Cerebellar cortex (tissue), 1 donor: ENCODE measurements at places on chromosomes 1 and 21.
A peak's percentile ranks its signal among the peaks of the same experiment; 100 is the strongest.

GRCh38 chr1:12617511-12617900, 504 bp downstream of the DHRS3 start:
- no peak for DNase-seq

- no peak for DNase-seq
Observed at GRCh38 chr1:21206117-21206516, 29.4 kb upstream of the EIF4G3 start.

GRCh38 chr1:20480951-20481617, 4.9 kb downstream of the CAMK2N1 start:
- DNase-seq = no peak

DNA sequence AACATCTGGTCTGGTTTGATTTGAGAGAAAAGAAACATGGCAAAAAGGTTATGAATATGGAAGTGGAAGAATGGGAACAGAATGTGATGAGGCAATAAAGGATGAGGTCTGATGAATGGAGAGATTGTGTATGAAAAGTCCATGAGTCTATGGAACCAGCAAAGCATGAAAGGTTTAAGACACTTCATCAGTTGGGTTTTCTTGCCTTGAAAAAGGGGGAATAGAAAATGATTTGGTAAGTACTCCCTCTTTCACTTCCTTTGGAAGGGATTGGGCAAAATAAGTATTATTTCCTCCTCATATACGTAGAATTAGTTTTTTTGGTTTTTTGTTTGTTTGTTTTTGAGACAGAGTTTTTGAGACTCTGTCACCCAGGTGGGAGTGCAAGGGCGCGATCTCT, 155.8 kb downstream of the TRIM33 start:
- no peak for DNase-seq

DNA sequence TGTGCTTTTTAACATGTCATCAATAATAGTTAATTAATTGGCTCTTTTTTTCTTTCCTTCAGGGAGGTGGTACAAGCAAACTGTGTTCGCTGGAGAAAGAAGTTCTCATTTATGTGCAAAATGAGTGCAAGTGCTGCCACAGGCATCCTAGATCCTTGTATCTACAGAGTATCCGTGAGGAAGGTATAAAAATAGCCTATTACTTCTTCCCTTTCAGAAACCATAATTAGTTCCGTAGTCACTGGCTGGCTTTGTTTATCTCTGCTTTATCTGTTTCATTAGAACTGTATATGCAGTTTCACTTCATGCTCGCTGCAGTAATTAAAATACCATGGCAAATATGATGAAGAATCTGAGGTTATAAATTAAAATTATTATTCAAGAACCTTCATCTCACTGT, 40.6 kb downstream of the EEIG2 start:
- no peak for DNase-seq

DNA sequence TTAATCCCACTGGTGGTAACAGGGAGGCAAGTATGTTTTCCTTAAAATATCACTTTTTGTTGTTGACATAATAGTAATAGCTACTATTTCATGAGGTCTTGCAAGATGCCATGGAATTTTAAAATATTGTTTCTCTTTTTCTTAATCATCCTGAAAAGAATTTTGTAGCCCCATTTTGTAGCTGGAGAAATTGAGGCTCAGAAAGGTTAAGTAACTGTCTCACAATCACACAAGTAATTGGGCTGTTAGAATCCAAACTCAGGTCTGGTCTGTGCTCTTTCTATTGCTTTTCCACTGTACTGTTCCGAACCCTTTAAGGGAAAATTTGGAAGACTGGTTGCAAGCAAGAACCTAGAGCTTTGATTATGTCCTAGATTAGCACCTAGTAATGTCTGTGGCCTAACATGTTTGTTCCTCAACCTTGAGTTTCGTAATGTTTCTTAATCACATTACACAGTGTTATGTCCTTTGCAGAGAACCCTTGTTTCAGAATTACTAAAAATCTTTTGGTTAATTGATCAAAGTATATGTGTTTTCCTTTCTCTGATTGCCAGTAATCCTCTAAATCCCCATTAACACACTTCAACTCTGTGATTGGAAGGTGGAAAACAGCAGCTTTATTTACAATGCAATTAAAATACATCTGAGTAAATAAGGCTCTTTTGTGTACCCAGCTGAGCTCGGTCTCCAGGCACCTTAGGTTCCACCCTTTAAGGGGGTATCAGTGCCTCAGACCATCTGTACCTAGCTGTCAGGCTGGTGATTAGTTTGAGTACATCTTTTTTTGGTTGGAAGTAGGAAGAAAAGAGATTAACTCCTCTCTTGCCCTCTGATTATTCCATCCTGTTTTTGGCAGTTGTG, 10.4 kb downstream of the LRRC42 start:
- no peak for DNase-seq

DNA sequence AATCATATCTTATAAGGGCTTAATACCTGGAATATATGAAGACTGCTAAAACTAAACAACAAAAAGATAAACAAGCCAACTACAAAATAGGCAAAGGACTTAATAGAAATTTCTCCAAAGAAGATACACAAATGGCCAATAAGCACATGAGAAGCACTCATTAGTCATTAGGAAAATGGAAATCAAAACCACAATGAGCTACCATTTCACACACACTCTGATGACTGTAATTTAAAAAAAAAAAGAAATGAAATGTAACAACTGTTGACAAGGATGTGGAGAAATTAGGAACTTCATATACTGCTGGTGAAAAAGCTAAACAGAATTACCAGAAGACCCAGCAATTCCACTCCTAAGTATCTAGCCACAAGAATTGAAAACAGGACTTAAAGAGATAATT, 374.2 kb upstream of the ZP4 start:
- no peak for DNase-seq

- DNase-seq = no peak
Observed at GRCh38 chr1:167654975-167655575, 25.0 kb downstream of the RCSD1 start.

- DNase-seq = no peak
Observed at GRCh38 chr1:210098356-210098755, 134.2 kb upstream of the SERTAD4 start.

- DNase-seq = no peak
Observed at GRCh38 chr1:53153752-53154151, 11.3 kb upstream of the SLC1A7 start.

DNA sequence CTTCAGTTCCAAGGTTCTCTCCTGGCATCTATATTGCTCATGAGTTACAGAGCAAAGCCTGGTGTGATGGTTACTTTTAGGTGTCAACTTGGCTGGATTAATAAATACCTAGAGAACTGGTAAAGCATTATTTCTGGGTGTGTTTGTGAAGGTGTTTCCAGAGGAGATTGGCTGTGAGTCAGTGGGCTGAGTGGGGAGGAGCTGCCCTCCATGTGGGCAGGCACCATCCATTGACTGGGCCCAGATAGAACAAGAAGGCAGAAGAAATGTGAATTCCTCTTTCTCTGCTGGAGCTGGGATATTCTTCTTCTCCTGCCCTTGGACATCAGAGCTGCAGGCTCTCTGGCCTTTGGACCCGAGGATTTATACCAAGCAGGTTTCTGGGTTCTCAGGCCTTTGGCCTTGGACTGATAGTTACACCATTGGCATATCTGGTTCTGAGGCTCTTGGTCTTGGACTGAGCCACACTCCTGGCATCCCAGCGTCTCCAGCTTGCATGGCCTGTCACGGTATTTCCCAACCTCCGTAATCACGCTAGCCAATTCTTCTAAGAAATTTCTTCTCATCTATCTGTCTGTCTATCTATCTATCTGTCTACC, 44.5 kb downstream of the B3GALT5 start:
- no peak for DNase-seq

DNA sequence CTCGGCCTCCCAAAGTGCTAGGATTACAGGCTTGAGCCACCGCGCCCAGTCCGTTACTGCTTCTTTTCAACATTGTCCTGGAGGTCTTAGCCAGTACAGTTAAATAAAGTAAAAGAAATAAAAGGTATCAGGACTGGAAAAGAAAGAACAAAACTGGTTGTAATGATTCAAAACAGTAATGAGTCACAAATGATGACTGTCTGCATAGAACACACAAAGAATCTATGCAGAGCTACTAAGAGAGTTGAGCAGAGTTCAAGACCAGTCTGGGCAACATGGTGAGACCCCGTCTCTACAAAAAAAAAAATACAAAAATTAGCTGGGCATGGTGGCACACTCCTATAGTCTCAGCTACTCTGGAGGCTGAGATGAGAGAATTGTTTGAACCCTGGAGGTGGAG, 23.4 kb downstream of the BCAR3 start:
- no peak for DNase-seq

DNA sequence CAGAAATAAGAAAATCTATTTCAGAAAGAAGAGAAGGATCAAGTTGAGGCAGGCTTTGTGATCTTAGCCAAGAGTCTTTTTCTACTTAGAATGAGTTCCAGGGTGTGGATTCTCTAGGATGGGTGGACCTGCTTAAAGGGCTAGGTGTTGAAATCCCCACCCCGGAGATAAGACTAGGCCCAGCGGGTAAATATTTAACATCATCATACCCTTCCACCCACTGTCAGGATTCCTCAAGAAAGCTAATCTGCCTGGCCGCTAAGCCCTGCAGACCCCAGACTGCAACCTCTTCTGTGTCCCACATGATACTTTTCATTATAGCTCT, 5.8 kb downstream of the IGSF9 start:
- DNase-seq = no peak

GRCh38 chr1:215082532-215083382, at the start of gene KCNK2:
Gene KCNK2 (plus strand): TSS chr1:215082737. CDS start chr1:215083386, 649 bp downstream.
- no peak for DNase-seq

DNA sequence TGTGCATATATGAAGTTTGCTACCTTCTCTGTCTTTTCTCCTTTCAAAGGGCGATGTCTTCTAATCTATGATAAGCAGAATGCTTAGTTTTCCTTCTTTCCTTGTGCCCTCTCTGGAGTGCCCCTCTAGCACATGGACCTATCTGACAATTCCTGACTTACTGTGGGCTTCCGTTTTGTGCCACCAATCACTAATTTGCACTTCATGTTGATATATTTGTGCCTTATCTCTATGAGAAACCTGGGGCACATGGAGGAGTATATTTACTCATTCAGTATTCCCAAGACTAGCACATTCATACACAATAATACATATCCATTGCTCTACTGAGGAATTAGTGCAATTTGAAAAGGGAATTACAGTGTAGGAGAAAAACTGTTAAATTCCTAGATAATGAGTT, 197.7 kb downstream of the CTH start:
- DNase-seq = no peak

GRCh38 chr1:74396933-74397332, 115.5 kb downstream of the LRRC53 start:
- DNase-seq = no peak

GRCh38 chr21:36023092-36023480, 37.2 kb downstream of the SETD4 start:
- DNase-seq = no peak

DNA sequence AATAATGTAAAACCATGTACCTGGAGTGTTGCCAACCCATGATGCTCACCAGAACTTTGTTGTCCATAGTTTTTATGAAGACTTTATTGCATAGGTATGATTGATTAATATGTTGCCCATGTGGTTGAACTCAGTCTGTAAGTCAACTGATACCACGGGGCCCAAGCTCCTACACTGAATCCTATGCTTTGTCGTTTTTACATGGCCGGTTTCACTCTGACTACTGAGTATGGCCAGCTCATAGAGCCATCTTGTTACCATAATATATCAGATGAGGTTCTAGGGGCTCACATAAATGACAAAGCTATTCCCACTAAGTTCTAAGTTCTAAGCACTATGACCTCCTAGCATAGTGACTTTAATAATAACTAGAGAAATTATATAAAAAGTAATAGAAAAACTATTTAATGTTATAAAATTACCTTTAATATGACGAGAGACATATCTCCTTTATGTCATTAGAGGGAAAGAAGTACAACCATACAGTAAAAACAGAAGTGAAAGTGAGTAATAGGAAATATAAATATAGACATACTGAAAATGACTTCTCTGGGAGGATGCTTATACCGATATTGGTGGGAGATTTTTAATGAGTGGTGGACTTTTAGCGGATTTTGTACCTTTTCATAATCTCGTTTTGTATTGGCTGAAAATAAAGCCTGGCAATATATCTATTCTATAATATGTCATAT, 983.4 kb upstream of the PRMT6 start:
- DNase-seq = no peak

DNA sequence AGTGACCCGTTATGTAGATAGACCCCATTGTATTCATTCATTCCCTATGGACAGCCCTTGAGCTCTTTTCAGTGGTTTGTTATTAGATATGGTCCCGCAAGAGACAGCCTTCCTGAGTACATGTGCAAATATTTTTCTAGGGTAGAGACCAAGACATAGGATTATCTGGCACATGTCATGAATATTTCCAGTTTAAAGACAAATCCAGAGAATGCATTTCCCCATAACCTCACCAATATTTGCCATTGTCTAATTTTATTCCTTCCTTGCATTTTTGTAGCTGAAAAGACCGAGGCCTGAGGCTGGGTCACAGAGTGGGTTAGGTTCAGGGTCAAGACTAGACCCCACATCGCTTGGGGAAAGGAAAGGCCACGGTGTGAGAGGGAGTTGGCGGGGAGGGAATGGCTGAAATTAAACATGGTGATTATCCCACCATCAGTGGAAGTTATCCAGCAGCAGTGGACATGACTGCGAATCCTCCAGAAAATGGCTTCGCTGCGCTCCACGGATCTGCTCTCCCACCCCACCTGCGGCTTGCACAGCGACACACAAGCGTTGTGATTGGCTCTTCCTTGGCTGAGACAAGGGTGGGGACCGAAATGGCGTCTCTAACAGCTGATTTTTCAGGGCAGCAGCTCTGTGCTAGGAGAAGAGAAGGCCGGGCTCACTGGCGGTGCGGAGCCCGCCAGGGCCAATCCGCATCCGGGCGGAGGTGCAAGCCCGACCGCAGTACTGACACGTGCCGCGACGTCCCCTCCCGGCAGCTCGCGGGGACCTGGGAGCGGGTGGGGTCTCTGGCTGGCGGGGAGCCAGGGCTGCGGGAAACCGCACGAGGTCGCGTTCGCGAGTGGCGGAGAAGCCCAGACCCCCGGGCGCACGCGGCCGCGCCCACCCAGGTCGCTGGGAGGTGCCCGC, 16.1 kb upstream of the STMN1 start:
- DNase-seq = peak; percentile 91

DNA sequence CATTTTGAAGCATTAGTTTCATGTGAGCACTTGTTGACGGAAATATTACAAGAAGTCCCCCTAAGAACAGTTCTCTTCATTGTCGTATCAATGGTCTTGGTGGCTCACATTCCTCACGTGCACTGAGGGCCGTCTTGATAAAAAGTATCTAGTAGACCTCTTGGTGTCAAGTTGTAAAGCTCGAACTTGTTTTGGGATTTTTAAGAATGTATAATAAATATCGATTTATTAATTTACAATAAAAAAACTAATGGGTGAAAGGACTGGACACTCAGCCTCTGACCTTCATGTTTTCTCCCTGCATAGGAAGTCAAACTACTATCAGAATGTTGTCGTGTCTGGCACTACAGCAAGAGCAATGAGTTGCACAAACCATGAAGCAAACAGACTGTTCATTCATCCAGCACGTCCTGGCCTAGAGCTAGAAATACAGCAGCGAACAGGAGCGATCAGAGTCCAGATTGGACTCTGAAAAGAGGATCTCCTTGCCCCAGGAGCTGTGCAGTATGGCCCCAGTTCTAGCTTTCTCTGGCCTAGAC, 319.2 kb downstream of the SMYD3 start:
- no peak for DNase-seq
